ENCODE measurements at places on chromosomes 5 and 9.

- DNase-seq: peak; percentile 74
Observed at GRCh38 chr9:112180387-112180881, 5.3 kb upstream of the SUSD1 start.

GRCh38 chr9:7103367-7103766, 345.6 kb downstream of the KDM4C start:
- no peak for DNase-seq

GRCh38 chr5:30908356-30908755, 285.1 kb upstream of the CDH6 start:
- no peak for DNase-seq

GRCh38 chr9:124347968-124348358, 67.3 kb downstream of the PSMB7 start:
- no peak for DNase-seq

DNA sequence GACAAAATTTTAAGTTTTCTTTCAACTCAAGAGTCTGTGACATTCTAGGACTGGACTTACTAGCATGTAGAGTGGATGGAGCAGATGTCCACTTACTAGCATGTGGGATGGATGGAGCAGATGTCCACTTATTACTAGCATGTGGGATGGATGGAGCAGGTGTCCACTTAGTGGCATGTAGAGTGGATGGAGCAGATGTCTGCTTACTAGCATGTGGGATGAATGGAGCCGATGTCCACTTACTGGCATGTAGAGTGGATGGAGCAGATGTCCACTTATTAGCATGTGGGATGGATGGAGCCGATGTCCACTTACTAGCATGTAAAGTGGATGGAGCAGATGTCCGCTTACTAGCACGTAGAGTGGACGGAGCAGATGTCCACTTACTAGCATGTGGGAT, 2.4 kb downstream of the SLC36A1 start:
- no peak for DNase-seq

DNA sequence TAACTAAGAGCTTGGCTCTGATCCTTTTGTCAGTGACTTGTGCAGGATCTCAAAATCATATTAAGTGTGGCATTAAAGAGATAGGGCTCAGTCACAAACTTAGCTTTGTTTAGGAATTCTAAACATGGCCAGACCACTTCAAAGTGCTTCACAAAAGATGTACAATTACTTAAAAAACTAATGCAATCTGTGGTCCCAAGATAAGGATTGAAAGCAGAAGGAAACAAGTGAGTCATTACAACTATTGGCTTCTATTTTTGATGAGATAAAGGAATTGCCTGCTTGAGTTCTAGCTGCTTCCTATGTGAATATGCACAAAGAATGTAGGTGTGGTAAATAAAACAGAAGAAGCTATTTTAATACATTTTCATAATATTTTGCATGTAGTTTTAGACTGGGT, 44.9 kb upstream of the SLC12A2 start:
- DNase-seq: no peak

DNA sequence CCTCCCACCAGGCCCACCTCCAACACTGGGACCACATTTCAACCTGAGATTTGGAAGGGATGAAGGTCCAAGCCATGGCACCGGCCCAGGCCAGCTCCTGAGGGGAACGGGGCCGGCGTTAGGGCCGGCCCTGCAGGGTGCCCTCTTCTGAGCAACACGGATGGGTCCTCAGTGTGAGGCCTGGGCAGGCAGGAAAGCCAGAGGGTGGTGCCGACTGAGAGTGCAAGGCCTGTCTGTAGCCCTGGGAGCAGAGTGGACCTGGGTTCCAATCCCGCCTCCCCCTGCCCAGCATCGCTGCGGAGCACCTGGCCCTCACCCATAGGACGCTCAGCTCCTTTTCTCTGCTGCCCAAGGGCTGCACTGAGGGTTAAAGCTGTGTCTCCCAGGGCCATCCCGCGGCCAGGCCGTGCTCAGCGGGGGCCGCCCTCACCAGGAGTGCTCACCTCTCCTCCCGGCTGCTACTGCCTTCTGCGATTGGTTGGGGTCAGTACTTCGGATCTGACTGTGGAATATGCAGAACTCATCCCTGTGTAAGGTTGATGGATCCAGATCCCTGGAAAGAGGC, 44.1 kb upstream of the FCN2 start:
- DNase-seq: no peak

- DNase-seq: no peak
Observed at GRCh38 chr5:54624805-54625568, 107.4 kb downstream of the SNX18 start.

- DNase-seq: peak; percentile 45
Observed at GRCh38 chr5:66306105-66306843, 162.2 kb downstream of the SREK1 start.

DNA sequence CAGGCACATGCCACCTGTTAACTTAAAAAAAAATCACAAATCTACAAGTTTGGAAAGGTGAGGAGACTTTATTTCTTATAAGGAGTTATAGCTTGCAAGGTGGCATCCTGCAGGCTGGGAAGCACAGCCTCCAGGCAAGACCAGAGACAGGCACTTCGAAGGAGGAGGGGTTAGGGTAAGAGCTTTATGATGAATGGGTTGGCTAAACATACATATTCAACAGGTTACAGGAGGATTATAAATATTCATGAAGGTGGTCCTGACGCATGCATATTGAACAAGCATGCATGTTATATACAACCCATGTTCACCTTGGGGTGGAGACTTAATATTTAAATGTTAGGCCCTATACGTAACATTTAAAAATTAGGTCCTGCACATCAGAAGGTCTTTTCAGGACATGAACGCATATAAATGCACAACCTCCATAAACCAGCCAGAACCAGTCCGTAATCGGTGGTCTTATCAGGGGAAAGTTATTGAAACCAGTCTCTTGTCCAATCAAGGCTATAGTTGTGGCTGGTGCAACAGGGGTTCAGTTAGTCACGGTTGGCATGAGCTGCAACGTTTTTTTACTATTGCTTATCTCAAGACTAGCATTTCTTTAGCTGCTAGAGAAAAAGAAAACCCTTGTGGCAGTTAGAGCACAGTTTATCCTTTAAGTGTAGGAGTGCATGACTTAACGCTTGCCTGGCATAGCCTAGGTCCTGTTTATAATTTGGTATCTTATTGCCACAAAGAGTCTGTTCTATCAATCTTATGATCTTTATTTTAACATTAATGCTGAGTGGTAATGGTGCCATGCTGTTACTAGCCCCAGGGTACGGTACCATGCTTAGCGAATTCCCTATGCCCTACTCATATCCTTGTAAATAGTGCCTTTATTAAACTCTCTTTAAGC, 72.7 kb downstream of the C9orf57 start:
- DNase-seq: no peak

DNA sequence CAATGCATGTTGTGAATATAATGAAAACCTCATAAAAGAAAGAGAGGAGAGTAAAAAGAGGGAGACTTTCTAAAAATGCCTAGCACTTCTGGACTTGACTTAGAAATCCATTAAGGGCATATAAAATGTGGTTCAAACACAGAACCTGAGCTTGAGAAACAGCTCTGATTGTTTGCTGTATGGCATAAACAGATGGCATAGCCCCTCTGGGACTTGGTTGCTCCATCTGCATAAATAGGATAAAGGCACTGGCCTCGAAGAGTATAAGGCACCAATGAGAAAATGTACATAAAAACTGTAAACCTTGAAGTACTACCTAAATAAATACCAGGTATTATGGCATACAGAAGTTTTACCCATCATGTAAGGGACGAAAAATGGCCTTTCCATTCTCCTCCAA, 23.8 kb downstream of the MRPS27 start:
- no peak for DNase-seq

- DNase-seq: no peak
Observed at GRCh38 chr5:90886381-90886780, 327.8 kb downstream of the ADGRV1 start.

GRCh38 chr5:140146523-140146842, 20.7 kb downstream of the IGIP start:
- DNase-seq: no peak

- no peak for DNase-seq
Observed at GRCh38 chr5:106127341-106127781, 1543.4 kb downstream of the EFNA5 start.
